RKO (cell line): ENCODE measurements at places on chromosomes 2 and 18.

GRCh38 chr18:55706898-55707297 lies 118.9 kb upstream of the TCF4 start:
- DNase-seq: no peak

- no peak for DNase-seq
Measured at GRCh38 chr18:50306944-50307343, 19.5 kb upstream of the CXXC1 start.

GRCh38 chr2:218878926-218879761 lies 1.5 kb upstream of the WNT10A start:
- no peak for DNase-seq

- peak; percentile 49 for DNase-seq
Measured at GRCh38 chr2:48589170-48589767, 28.4 kb upstream of the GTF2A1L start.

- no peak for DNase-seq
Measured at GRCh38 chr2:43207553-43208300, 18.7 kb downstream of the ZFP36L2 start.

DNA sequence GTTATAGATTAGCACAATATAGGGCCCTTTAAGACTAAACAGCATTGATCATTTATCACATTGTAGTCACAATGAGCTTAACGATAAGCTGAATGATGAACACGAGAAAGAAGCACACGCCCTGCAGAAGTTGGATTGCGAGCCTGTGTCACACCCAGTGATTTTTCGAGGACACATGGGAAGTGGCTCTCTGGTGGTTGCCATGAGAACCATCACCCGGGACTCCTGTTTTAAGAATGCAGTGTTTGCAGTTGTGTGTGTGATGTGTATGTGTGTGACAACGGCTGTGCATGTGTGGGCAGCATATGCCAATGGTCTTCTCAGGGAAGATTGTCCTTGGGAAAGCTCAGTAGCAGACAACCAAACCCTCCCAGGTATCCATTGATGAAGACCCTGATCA lies 69.2 kb downstream of the PDCL3 start:
- DNase-seq: no peak

GRCh38 chr2:236577481-236578410 lies 8.1 kb downstream of the ACKR3 start:
- no peak for DNase-seq

DNA sequence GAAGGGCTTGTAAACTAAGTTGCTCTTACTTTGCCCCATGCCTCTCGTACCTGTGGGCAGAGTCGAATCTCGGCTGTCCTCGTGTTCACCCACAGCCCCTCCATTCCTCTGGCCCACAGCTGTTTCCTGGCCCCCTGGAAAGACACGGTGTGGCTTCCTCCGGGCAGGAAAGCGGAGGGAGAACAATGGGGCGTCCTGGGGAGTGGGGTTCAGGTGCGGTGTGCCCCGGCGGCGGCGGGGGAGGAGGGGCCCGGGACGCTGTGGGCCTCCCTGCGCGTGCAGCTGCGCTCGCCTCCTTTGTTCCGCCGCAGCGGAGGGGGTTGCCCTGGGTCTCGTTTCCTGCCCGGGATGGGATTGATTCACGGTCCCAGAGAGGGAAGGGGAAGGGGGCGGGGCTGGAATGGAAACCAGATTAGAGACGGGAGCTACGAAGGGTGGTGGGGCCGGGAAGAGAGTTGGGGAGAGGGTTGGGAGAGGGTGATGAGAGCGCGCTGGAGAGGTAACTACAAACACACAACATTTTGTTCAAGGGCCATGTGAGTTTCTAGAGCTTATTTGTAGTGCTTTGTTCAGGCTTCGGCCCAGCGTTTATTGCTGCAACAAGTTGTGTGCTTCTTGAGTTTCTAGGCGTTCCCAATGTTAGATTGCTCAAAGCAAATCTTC lies 796 bp downstream of the MYO1B start:
- DNase-seq: peak; percentile 79

DNA sequence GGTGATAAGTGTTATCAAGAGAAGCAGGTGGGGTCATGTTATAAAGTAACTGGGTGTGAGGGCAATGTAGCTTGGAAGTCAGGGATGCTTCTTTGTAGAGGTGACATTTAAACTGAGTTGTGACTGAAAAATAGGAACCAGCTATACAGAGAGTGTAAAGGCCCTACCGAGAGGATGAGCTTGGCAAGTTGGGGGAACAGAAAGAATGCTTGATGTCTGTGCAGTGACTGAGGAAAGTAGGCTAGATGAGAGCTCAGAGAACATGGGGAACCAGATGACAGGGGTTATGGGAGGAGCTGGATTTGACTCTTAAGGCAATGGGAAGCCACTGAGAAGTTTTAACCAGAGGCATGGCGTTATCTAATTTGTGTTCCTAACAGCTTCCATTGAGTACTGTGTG lies 115.3 kb downstream of the DOCK10 start:
- no peak for DNase-seq

GRCh38 chr2:135985826-135986393 lies 484 bp upstream of the DARS1 start:
- peak; percentile 92 for DNase-seq

- DNase-seq: no peak
Measured at GRCh38 chr2:226554701-226555100, 244.9 kb downstream of the IRS1 start.

DNA sequence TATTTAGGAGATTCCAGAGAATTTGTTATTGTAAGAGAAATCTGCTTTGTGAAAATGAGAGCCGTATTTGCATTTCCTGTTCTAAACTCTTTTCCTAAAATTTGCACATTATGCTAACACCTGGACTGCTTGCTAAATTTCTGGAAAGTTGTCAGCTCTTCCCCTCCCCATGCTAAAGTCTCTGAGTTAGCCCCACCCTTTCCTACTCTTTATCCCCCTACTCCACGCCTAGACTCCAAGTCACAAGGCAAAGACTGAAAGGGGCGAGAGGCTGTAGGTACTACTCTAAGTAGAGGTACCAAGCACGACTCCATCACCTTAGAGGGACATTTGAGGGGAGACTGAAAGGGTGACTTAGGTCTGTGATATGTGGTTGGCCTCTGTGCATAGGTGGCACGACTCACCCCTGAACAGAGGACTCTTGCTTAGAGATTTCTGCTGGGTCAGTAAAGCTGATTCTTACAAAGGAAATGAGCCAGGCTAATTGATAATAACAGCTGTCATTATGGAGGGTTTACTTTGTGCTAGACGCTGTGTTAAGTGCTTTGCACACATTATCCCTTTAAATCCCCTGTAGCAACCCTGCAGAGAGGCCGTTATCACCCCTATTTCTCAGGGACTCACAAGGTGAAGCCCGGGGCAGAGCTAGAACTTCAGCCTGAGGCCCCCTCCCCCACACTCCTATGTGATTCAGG lies 373.5 kb downstream of the EN1 start:
- no peak for DNase-seq

DNA sequence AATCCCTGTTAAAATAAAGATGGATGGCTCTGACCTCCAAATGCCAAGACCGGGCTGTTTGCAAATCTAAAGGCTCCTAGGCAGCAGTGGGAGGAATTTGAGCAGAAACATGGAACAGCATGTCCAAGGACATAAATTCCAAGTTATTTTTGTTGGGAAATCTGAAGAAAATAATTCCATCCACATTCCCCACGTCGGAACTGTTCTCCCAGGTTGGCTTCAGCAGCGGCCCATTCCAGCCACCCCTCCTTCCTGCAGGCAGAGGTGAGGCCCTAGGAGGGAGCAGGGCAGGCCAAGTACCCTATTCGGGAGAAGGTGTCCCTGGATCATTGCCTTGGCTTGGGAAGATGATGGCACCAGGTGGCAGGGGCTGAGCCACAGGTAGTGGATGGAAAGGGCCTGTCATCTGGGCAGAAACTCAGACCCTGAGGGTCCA lies 117.1 kb downstream of the CAPN13 start:
- no peak for DNase-seq

GRCh38 chr2:168198476-168199207 lies 48.8 kb downstream of the STK39 start:
- DNase-seq: peak; percentile 10

- peak; percentile 86 for DNase-seq
Measured at GRCh38 chr2:143083636-143084035, 45.6 kb upstream of the ARHGAP15 start.

GRCh38 chr2:224160917-224161316 lies 121.8 kb upstream of the SERPINE2 start:
- DNase-seq: no peak

- no peak for DNase-seq
Measured at GRCh38 chr18:45107425-45107824, 426.7 kb downstream of the SETBP1 start.

DNA sequence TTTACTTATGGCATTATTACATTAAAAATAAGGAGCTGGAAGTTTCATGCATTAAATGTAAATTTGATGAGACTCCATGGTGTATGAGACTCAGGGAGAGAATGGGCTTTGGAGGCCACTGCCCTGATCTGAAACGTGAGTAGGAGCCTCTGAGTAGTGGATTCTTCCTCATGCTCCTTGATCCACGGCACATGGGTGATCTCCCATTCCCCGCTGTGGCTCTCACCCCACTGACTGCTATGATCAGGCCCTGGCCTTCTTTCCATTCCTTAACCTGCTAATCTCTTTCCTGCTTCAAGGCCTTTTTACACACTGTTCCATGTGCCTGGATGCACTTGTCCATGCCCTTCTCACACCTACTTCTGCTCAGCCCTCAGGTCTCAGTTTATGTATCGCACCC lies 68.4 kb downstream of the SMAD7 start:
- no peak for DNase-seq

- DNase-seq: no peak
Measured at GRCh38 chr2:80529466-80530165, 225.1 kb upstream of the LRRTM1 start.

DNA sequence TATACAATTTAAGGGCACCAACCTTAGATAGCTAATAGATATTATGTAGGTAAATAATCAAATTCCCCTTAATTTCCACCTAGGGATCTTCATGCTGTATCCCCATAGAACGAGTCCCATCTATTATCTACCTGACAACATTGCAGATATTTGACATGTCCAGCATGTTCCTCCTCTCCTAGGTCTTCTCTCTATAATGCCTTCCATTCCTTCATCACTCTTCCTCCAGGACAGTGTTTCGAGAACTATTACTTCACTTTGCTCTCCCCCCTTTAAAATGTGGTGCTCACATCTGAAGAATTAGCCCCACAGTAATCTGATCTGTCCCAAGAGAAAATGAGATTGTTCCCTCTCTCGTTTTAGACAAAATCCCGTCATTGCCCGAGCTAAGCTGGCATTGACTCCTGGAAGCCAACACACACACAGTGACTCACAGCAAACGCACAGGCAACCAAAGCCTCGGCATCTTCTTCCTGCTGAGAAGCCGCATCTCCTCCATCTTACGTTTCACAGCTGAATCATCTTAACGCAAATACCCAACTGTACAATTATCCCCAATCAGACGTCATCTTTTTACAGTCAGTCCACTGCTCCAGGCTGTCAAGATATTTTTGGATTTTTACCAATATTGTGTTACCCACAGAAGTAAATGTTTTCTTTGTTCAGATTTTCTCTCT lies 162.9 kb upstream of the AGAP1 start:
- peak; percentile 88 for DNase-seq

GRCh38 chr2:168457190-168457895 lies 1.3 kb downstream of the CERS6 start:
- peak; percentile 16 for DNase-seq

DNA sequence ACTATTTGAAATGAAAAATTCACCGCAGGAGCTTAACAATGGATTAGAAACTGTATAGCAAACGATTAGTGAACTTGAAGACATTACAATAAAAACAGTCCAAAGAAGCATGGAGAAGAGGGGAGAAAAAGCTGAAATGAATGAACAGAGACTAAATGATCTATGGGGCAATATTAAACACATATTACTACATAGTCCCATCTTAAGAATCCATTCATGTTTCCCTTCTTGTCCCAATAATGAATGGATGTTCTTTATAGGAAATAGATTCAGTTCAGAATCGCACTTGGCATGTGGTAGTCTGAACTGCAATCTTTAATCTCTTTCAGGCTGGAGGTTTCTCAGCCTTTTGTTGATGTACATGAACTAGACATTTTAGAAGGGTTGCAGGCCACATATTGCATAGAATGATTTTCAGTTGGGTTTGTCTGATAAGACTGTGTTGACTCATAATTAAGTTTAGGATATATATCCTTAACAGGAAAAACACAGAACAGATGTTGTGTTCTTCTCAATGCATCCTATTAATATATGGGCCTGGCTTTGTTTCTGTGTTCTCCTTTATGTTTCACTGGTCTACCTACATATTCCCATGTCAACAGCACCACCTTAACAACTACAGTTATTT lies 27.9 kb downstream of the CCDC88A start:
- DNase-seq: no peak

- DNase-seq: no peak
Measured at GRCh38 chr2:5657231-5657630, 35.0 kb upstream of the SOX11 start.

- no peak for DNase-seq
Measured at GRCh38 chr2:118902266-118903028, 39.5 kb upstream of the MARCO start.

DNA sequence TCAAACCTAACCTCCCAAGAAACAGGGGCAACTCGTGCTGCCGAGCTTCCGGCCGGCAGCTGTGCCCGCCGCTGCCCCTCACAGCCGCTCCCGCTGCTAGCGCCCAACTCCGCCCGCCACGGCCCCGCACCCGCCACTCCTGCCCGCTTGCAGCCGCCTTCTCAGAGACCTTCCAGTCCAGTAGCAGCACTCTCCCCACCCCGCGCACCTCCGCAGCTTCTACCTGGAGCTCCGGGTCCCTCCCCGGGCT lies 722 bp upstream of the C2orf15 start:
- DNase-seq: peak; percentile 78

GRCh38 chr2:65834771-65835475 lies 402.5 kb upstream of the SPRED2 start:
- no peak for DNase-seq

GRCh38 chr2:8282858-8283252 lies 399.0 kb upstream of the ID2 start:
- DNase-seq: no peak

DNA sequence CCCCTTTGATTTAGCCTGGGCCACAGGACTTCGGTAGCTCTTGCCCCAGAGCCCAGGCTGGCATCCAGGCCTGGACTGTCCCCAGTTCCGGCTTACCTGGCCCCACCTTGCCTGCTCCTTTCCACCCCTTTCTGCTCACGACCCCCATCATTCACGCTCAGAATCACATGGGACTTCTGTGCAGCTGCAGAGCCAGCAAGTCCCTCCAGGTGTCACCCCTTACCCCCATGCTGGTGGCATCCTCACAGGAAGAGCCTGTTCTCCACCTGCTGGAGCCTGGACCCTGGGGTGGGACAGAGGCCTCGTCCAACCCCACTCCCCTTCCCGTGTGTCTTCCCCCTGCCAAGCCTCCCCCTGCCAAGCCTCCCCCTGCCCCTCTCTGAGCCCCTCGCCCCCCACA lies 7.9 kb upstream of the KCNIP3 start:
- no peak for DNase-seq
